Effector memory CD4-positive, alpha-beta T cell (primary cell): ENCODE measurements at places on chromosomes 6 and 20.

DNA sequence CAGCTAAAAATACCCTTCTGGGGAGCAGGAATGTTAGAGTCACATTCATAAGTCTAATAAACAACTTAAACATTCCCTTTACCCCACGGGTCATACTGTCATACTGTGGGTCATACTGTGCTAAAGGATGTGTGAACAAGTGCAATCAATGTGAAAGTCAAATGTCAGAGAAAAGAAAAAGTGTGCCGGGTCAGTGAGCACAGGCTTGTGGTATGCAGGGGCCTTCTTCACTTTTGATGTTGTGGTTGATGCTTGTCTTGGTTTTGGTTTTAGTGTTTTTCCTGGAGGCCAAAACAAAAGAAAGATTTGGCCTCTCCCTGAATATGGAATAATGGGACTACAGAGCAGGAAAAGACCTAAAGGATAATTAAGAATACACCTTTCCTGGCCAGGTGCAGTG is 267.9 kb upstream of the PLN start:
- DNase-seq = no peak

GRCh38 chr20:37789408-37789807 is 95.6 kb downstream of the CTNNBL1 start:
- no peak for DNase-seq

DNA sequence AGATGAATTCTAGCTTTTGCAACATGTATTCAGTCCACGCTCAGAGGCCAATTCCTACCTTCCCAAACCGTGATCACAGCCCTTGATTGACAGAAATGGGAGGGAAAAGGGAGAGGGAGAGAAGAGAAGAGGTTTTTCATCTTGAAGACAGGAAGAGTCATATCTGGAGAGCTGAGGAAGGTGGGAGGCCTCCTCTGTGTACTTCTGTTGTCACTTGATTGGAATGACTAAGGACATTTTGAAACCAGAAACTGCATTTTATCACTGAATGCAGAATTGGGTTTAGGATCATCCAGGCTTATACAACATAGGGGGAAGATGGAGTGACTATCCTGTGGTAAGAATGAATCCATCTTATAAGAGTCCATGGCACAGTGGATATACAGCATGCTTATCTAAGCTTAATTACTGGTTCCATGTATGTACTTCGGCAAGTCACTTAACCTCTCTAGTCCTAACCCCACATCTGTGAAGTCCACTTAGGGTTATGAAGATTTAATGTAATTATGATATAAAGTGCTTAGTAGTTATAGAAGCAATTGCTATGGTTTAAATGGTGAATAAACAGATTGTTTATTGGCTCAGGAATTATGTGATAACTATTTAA is 144.0 kb downstream of the BCKDHB start:
- DNase-seq = no peak

GRCh38 chr6:13985663-13986325 is 61.0 kb downstream of the RNF182 start:
- no peak for DNase-seq

DNA sequence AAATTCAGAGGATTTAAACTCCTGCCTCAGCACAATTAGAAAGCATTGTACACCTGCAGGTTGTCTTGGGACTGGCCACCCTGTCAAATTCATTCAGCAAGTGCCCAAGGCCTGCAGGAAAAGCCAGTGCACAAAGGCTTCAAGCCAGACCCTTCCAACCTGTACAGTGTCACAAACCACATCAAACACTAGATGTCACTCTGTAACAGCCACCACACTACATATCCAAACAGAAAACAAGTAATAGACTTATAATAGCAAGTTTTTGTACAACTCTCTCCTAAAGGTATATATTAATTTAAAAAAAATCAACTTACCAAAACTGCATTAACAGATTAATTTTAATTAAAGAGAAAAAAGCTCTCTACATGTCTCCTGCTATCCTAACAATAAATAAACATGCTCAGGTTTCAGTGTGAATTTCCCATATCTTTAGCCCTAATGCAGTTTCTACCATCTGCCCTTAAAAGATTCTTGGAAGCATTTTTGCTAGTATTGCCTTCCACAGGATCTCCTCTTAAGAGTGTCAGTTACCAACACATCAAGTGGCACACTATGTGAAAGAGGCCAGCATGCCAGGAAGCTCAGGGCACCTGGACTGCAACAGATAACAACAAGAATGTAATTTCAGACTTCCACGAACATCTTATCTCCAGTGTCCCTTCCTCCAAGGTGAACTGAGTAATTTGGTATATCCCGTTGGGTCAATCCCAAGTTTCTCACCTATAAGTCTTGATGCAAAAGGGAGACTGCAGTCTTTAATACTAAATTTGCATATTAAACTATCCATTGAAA is 47.5 kb downstream of the RALGAPA2 start:
- no peak for DNase-seq

DNA sequence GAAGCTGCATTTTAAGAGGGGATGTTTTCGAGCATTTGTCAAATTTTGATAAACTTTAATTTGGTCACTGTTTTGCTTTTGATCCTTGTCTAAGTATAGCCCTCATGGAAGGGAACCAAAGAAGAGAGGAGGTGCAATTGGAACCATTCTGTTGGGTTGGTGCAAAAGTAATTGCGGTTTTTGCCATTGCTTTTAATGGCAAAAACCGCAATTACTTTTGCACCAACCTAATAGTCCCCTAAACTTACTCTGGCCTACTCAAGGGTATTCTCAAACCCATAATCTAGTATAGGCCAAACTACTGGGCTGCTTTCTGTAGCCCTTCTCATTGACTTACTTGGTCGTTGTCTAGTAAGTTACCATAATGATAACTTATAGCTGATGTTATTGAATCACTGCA is 634.7 kb downstream of the MAFB start:
- no peak for DNase-seq
